ENCODE measurements at places on chromosomes 6 and 20.

DNA sequence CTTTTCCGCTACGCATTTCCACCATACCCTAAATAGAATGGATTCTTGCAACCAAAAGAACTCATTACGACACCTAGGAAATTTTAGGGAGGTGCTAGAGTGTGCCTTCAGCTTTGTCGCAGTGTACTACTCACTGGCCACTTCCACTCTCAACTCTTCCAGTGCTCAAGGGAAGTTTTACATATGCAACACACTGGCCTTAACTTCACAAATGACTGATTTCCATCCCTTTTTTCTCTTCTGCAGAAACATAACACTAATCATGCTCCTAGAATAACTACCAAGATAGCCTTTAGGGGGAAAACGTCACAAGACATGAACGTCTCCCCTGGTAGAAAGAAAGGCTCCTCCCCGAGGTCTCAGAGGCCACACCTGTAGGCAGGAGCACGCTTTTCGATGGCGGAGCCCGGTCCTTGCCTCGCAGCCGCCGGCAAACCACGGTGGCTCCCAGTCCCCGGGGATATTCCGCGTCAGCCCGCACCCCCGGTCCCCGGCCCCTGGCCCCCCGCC, 584 bp downstream of the LYRM4 start:
- DNase-seq, result peak; percentile 76

GRCh38 chr6:6758546-6758914, 170.0 kb downstream of the LY86 start:
- no peak for DNase-seq

DNA sequence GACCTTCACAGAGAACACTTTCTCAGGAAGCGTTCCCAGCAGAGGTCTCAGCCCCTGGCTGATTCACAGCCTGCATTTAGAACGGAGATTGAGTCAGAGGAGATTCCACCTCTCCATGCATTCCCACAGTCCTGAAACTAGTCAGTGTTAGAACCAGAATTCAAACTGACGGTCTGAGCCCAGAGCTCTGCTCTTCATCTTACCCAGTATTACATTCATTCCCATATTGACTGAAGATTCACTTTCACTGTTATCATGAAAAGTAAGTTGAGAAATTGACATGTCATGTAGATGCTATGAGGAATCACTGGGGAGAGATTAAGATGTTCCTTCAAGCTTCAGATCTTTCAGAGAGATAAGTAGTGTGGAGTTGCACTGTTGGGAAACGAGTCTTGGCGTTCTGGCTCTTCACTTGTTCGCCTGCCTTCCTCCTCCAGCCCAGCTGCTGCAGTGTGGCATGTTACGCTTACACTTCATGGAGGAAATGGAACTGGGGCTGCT, 28.3 kb downstream of the MAS1 start:
- no peak for DNase-seq

DNA sequence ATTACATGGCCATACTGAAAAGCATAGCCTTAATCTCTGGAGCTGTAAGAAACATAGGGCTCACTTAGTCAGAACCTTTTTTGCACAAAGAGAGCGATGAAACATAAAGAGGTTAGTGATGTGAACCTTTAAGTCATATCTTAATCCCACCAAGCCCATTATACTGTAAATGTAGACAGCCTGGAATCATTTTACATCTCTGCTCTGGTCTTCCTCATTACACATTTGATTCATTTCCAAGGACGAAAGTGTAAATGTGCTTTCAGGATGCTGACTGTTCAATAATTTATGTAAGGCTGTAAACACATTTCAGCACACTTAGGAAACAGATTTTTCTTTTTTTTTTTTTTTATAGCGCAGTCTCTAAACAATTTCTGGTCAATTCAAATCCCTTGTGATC, 131.3 kb upstream of the B3GAT2 start:
- DNase-seq, result no peak

DNA sequence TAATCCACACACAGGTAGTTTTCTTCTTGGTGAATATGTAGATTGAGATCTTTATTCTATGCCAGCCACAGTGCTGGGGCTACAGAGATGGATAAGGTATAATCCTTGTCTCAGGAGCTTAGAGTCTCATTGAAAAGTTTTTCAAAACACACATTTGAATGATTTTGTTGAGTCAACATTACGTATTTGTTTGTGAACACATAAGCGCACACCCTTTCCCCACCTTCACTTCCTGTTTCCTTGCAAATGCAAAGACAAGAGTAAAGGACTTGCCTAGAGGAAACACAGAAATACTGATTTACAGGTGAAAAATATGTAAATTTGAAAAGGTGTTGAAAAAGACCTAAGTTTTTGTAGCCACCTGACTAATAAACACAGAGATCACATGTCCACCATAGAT, 27.8 kb downstream of the VAPB start:
- DNase-seq, result no peak

DNA sequence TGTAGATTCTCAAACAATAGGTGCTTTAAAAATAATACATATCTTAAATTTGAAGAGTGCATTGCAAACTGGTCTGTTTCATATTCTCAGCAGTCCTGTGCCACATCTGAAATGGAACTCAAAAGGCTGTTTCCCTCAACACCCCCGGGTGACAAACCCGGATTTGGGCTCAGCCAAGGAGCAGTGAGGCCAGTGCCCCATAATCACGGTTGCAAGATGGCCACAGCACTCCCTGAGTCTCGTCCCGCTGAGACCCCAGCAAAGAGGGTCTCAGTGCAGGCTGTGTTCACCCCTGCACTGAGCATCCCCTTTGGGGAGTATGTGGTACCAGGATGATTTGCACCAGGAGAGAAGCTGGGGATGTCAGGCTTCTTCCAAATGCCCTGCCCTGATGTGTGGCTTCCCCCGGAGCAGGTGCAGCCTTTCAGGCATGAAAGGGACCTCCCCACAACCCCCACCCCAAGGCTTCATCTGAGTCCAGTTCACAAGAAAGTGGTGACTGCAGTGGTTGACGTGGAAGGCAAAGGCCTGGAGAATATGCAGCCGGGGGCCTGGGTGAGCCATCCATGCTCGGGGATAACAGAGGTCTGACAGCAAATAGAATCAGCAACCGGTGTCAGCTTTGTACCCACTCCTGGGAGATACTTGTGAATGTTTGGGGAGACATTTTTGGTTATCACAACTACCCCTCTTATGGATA, 202.9 kb downstream of the SYNDIG1 start:
- no peak for DNase-seq

DNA sequence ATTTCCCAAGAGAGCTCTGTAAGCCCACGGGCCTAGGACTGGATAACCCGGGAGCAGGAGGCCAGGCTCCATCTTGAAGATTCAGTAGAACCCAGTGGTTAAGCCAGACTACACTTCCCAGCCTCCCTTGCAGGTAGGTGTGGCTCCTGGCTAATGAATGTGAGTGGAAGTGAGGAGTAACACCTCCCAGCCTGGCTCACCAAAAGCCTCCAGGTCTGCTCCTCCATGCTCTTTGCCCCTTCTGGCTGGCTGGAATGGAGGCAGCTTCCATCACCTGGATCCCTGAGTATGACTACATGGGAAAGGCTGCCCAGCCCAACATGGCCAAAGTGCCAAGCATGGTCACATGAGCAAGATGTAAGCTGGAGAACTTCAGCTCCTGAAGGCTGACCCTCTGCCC, 9.7 kb downstream of the LRRN4 start:
- no peak for DNase-seq

GRCh38 chr6:16844183-16844582, 82.9 kb upstream of the ATXN1 start:
- DNase-seq, result no peak

- no peak for DNase-seq
These were observed 10.1 kb downstream of the TNFAIP3 start for GRCh38 chr6:137877113-137877512.

DNA sequence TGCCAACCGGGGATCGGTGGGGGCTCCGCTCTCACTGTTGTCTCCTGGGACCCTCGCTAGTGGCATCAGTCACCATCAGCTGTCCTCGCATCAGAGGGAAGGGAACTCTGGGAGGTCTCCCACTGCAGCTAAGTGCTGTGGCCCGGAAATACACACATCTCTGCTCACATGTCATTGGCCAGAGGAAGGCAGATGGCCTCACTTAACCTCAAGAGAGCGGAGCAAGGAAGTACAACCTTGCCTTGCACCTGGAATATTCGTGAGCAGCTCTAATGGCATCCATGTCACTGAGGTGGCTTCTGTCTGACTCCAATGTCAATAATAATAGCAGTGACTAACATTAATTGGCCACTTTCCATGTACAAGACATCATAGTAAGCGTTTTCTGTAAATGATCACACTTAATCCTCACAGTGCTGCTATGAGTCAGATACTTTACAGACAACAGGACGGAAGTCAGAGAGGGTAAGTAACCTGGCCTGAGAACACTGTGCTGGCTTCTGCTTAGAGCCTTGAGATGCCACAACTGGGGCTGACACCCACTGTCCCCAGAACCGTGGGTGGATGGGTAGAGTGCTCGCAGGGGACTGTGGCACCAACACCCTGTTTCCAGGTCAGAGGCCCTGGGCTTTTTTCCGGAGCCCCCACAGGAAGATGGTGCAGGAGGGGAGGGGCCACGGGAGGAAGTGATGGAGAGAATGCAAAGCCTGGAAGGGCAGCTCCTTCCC, 6.0 kb downstream of the LHFPL5 start:
- no peak for DNase-seq

GRCh38 chr20:45950330-45950646, 15.8 kb downstream of the PCIF1 start:
- no peak for DNase-seq

DNA sequence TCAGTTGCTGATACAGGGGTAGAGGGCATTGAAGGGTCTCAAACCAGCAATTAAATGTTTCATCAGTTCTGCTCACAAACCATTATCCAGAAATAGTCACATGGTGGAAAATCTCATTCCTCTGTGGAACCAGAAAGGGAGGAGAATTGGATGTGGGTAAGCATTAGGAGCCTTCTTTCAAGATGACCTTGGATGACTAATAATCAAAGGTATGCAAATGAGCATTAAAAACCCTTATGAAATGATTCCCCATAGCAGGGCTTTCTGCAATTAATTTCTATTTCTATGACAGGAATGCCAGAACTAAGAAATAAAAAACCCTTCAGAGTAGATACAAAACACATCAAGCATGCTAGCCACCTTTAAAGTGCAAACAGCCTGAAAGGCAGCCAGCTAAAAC, 37.4 kb upstream of the HCRTR2 start:
- DNase-seq, result no peak

GRCh38 chr20:50126662-50127061, 13.7 kb upstream of the UBE2V1 start:
- DNase-seq, result no peak

GRCh38 chr20:13442986-13443385, 195.7 kb downstream of the TASP1 start:
- no peak for DNase-seq

GRCh38 chr20:41358230-41358629, 8.4 kb downstream of the EMILIN3 start:
- DNase-seq, result no peak

Measured in T-helper 2 cell (primary cell).